ENCODE measurements at places on chromosomes 7 and 10.

- DNase-seq: no peak
Observed at GRCh38 chr10:28948046-28948445, 270.7 kb downstream of the BAMBI start.

- no peak for DNase-seq
Observed at GRCh38 chr10:67784474-67784873, 53.5 kb downstream of the DNAJC12 start.

GRCh38 chr10:80500572-80501380, 36.9 kb upstream of the SH2D4B start:
- no peak for DNase-seq

DNA sequence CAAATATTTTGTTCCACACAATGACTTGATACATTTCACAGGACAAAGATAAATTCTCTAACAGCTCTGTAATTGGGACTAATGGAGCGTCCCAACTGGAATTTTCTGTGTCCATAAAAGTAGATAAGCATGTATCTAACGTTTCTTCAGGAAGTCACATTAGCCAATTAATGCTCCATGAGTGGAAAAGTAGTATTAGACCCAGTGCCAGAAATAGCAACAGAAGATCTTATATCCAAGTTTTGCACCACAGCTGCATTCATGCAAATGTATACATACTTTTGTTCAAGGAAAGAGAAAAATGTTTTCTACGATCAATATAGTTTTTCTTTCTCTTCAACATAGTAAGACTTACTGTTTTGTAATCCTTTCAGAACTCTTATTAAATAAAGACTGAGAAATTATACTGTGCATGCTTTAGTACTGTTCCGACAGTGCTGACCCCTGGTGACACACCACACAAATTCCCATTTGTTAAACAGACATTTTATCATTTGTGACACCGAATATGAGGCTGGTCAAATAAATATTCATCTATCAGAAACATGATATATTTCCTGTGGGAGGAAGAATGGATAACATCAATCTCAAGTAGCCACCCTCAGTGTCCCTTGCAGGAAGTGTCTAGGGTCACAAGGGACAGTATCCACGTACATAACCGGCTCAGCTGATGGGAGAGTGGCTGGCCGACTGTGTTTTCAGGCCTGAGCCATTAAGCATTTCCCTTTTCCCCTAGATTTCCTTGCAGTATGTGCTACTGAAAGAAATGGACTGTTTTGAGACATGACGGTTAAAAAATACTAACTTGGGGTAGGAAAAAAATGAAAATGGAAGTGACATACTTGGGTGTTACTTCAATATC, 102.1 kb upstream of the RSU1 start:
- DNase-seq: no peak

- no peak for DNase-seq
Observed at GRCh38 chr10:37975401-37975991, 951 bp downstream of the ZNF25 start.

GRCh38 chr10:24882047-24882698, 70.2 kb downstream of the PRTFDC1 start:
- peak; percentile 18 for DNase-seq

Measured in stimulated activated CD4-positive, alpha-beta T cell treated with anti-CD3 and anti-CD28 coated beads, Interleukin-1b, Interleukin-23, amount 100 ng/mL, for 4 hours (primary cell).